Transverse colon (tissue), 4 donors: ENCODE measurements at places on chromosomes 7 and 10. TPM values are rescaled to one million over a fixed set of nuclear protein-coding genes. Genes with fewer than 3 reads are reported as not detected.

TMEM176B gene
- total RNA-seq, result 369 TPM

- no peaks in the 10 kb centered on the region for H3K36me3 ChIP-seq
- H3K4me3 ChIP-seq, result no peak overlapping the region
- H3K4me1 ChIP-seq, result peaks cover 11% of the 10 kb centered on the region
- H3K27ac ChIP-seq, result peak overlapping the region; percentile 39
Observed at GRCh38 chr10:120946497-120946896, 95.3 kb downstream of the WDR11 start.

GRCh38 chr10:21758239-21758638 is 224.2 kb downstream of the MLLT10 start:
- H3K4me1 ChIP-seq, result no peaks in the 10 kb centered on the region
- H3K27me3 ChIP-seq, result no peaks in the 10 kb centered on the region
- no peak overlapping the region for H3K4me3 ChIP-seq
- H3K36me3 ChIP-seq, result no peaks in the 10 kb centered on the region

DNA sequence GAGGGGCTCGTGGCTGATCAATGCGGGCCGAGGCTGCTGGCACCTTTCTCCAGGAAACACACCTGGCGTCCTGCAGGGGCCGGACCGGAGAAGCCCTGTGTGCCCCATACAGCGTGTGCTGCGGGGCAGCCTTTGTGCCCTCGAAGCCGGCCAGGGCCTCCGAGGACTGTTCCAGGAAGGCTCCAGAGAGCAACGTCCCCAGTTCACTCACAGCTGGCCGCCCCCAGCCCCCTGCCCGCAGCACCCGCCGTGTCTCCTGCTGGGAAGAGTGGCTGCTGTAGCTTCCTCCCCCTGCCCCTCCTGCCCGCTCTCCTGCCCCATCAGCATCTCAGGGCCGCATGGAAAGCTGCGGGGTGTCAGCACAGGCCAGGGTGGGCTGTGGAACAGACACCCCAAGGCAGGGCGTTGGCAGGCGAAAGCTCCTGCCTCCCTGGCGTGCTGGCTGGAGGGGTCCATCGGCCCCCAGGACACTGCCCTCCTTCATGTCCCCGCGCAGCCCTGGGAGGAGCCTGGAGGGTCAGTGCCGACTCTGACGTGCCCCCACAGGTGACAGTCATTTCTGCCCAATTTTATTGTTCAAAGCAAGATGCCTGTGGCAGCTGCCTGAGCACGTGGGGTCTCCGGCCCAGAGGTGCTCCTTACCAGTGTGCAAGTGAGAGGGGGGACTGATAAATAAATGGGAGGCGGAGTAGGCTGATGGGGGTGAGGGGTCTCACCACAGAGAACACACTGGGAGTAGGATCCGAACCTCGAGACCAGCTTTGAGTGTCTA is 95.8 kb upstream of the DIP2C start:
- DNase-seq, result no peak
- H3K4me1 ChIP-seq, result peaks cover 11% of the 10 kb centered on the region
- H3K27ac ChIP-seq, result no peak overlapping the region

- no peaks in the 10 kb centered on the region for H3K4me1 ChIP-seq
- no peaks in the 10 kb centered on the region for H3K27me3 ChIP-seq
Observed at GRCh38 chr10:124325633-124325914, 93.1 kb downstream of the OAT start.

- H3K4me1 ChIP-seq, result no peaks in the 10 kb centered on the region
- no peak for DNase-seq
- H3K27me3 ChIP-seq, result no peaks in the 10 kb centered on the region
- no peaks in the 10 kb centered on the region for H3K36me3 ChIP-seq
- no peak overlapping the region for H3K27ac ChIP-seq
Observed at GRCh38 chr10:2476812-2477553, 590.4 kb upstream of the PFKP start.
